Activated T-helper 2 cell treated with anti-CD3 and anti-CD28 coated beads, Interferon-gamma antibody, Interleukin-2, Interleukin-4, amounts not matched to agents 10 μg/mL and 5 μg/mL and 100 μg/mL, durations not matched to agents 14 hours and 24 hours and 36 hours (primary cell): ENCODE measurements at places on chromosomes 1 and 21. TPM values are rescaled to one million over a fixed set of nuclear protein-coding genes. Genes with fewer than 3 reads are reported as not detected.

GRCh38 chr1:227906550-227907071 lies 41.1 kb downstream of the WNT9A start:
- no peak overlapping the region for H3K27ac ChIP-seq
- H3K4me3 ChIP-seq = no peak overlapping the region

Gene NUAK2
- total RNA-seq = 0.41 and 0.44 TPM in 2 replicates

Gene AMY1C
- not detected in 2 replicates for total RNA-seq

DNA sequence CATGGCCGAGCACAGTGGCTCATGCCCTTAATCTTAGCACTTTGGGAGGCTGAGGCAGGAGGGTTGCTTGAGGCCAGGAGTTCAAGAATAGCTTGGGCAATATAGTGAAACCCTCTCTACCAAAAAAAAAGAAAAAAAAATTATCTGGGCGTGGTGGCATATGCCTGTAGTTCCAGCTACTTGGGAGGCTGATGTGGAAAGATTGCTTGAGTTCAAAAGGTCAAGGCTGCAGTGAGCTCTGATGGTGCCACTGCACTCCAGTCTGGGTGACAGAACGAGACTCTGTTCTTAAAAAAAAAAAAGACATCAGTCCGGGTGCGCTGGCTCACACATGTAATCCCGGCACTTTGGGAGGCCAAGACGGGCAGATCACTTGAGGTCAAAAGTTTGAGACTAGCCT lies 251.2 kb upstream of the CACYBP start:
- H3K27me3 ChIP-seq = no peaks in the 10 kb centered on the region
- DNase-seq = no peak
- peaks cover 3% of the 10 kb centered on the region for H3K4me1 ChIP-seq
- no peak overlapping the region for H3K4me3 ChIP-seq
- H3K27ac ChIP-seq = no peak overlapping the region

- no peak overlapping the region for H3K4me3 ChIP-seq
- no peak overlapping the region for H3K27ac ChIP-seq
- no peaks in the 10 kb centered on the region for H3K36me3 ChIP-seq
- DNase-seq = no peak
- no peaks in the 10 kb centered on the region for H3K4me1 ChIP-seq
Observed at GRCh38 chr1:30665216-30666010, 58.0 kb downstream of the MATN1 start.

GRCh38 chr21:18373606-18374005 lies 30.0 kb downstream of the TMPRSS15 start:
- no peak overlapping the region for H3K27ac ChIP-seq
- no peak for DNase-seq
- no peaks in the 10 kb centered on the region for H3K36me3 ChIP-seq
- no peaks in the 10 kb centered on the region for H3K4me1 ChIP-seq
- H3K27me3 ChIP-seq = no peaks in the 10 kb centered on the region

Gene CD1D
- total RNA-seq = not detected in 2 replicates
